ENCODE measurements at places on chromosomes 11 and 22. TPM values are rescaled to one million over a fixed set of nuclear protein-coding genes. Genes with fewer than 3 reads are reported as not detected.
A peak's percentile ranks its signal among the peaks of the same experiment; 100 is the strongest.

The GGTLC2 gene
- total RNA-seq, result not detected

DNA sequence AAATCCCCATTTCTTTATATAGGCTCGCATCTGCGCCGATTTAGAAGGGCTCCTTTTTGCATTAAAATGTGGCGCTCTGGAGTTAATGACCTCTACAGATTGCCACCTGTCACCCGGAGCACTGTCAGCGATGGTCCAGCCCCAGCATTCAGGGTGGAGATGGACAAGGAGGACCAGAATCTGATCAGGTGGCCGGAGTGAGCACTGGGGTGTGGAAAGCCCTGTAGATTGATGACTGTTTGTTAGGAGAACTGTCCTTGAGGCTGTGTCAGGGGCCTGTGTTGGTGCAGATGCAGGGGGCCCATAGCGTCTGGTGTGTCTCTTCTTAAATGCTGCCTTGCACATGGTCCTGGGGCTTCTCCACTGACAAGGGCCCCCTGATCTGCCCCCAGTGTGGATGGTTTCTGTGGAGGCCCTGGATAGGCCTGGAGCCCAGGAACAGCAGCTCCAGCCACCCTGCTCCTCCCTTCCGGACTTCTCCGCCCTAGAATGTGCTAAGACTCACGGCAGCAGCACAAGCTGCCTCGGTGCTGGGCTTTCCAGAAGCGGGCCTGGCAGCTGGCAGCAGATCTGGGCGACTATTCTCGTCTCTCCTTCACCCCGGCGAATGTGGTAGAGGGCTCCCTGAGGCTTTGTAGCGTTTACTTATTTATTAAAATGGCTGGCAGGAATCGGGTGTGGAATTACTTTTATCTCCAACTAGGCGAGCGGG lies 1333.3 kb downstream of the BRD1 start:
- no peak for DNase-seq
- H3K27me3 ChIP-seq, result peaks cover 36% of the 10 kb centered on the region
- no peaks in the 10 kb centered on the region for H3K36me3 ChIP-seq
- no peak overlapping the region for H3K4me3 ChIP-seq

DNA sequence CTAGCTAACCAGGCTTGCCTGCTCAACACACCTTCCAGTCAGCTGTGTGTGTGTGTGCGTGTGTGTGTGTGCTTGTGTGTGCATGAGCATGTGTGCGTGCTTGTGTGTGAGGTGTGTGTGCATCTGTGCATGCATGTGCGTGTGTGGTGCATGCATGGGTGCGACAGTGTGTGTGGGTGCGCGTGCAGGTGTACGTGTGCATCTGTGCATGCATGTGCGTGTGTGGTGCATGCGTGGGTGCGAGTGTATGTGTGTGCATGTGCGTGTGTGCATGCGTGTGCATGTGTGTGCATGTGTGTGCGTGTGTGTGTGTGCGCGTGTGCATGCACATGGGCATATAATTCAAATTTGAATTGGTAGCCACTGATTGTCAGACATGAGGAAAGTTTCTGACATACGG lies 10.5 kb upstream of the TP53AIP1 start:
- peaks cover 2% of the 10 kb centered on the region for H3K4me1 ChIP-seq
- H3K4me3 ChIP-seq, result no peak overlapping the region

GRCh38 chr11:47375020-47375419 lies 3.3 kb downstream of the SPI1 start:
- DNase-seq, result no peak
- H3K36me3 ChIP-seq, result no peaks in the 10 kb centered on the region
- H3K4me3 ChIP-seq, result no peak overlapping the region
- H3K27ac ChIP-seq, result no peak overlapping the region
- no peaks in the 10 kb centered on the region for H3K27me3 ChIP-seq

DNA sequence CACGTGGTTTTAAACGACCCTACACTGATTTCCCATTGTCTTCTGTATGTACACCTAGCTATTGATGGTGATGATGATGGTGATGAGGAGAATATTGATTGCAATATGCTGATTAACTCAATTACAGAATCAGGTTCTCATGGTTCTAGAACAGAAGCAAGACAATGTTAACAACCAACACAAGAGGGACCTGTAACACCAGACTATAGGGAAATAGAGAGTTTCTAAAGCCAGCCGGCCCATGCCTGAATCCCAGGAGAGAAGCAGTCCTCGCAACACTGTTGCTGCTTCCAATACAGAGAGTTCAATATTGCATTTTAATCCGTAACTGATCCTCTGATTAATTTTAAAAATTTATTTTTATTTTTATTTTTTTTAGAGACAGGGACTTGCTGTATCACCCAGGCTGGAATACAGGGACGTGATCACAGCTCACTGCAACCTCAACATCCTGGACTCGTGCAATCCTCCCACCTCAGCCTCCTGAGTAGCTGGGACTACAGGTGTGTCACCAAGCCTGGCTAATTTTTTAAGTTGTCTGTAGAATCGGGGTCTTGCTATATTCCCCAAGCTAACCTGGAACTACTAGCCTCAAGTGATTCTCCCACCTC lies 22.2 kb upstream of the UBASH3B start:
- DNase-seq, result peak; percentile 17
- no peaks in the 10 kb centered on the region for H3K36me3 ChIP-seq
- peaks cover 2% of the 10 kb centered on the region for H3K27me3 ChIP-seq
- no peak overlapping the region for H3K4me3 ChIP-seq
- H3K27ac ChIP-seq, result no peak overlapping the region

The DCHS1 gene
- total RNA-seq, result 0.78 TPM

GRCh38 chr11:32090545-32091370 lies at the start of gene RCN1:
Gene RCN1 (plus strand): TSS chr11:32091074. CDS start chr11:32091197, 123 bp downstream.
- H3K4me1 ChIP-seq, result peaks cover 43% of the 10 kb centered on the region
- H3K36me3 ChIP-seq, result peaks cover 5% of the 10 kb centered on the region
- H3K27me3 ChIP-seq, result peaks cover 10% of the 10 kb centered on the region

- H3K4me1 ChIP-seq, result peaks cover 30% of the 10 kb centered on the region
- H3K27me3 ChIP-seq, result peaks cover 35% of the 10 kb centered on the region
- no peak overlapping the region for H3K4me3 ChIP-seq
- H3K27ac ChIP-seq, result no peak overlapping the region
- DNase-seq, result no peak
- H3K36me3 ChIP-seq, result no peaks in the 10 kb centered on the region
Measured at GRCh38 chr22:29309332-29310064, 3.0 kb downstream of the GAS2L1 start.
